ENCODE measurements at places on chromosomes 3 and 15. TPM values are rescaled to one million over a fixed set of nuclear protein-coding genes. Genes with fewer than 3 reads are reported as not detected.

TCF12 gene
- 39.0 TPM for total RNA-seq

DNAJB11 gene
- total RNA-seq = 53.6 TPM

CHRNB4 gene
- total RNA-seq = 1.4 TPM

A4GNT gene
- total RNA-seq = not detected

ROPN1B gene
- total RNA-seq = not detected

FBXW12 gene
- not detected for total RNA-seq

ASB14 gene
- total RNA-seq = not detected

SLC25A20 gene
- 11.5 TPM for total RNA-seq

SRP14 gene
- total RNA-seq = 209 TPM

GRM7 gene
- not detected for total RNA-seq

WDR82 gene
- total RNA-seq = 59.5 TPM

SLC15A2 gene
- total RNA-seq = 0.33 TPM

Data from A549 treated with Hydrocortisone at 1 μM for 4 hours (cell line).